ENCODE measurements at places on chromosomes 6 and 20.

DNA sequence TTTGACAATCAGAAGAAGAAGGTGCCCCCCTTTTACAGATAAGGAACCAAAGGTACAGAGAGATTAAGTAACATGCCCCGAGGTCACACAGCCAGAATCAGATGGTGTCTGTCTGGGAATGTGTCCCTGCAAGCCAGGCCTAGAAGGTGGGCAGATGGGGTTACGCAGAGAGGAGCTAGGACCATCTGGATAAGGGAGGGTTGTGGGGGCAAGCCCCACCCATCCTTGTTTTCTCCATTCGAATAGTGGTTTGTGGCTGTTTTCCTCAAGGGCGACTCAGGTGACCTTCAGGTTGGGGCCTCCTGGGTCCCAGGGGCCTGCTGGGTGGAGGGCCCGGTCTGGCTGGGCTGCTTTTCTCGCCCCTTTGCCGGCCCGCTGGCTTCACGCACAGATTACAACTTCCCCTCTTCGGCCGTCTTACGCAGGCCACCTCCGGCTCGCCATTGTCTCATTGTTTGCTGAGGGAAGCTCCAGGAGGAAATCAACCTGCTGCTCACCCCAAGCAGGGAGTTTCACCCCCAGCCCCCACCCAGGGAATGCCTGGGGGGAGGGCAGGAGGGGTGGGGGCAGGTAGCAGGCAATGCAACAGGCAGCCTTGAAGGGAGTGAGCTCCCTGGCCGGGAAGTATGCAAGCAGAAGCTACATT lies 30.8 kb upstream of the CSNK2A1 start:
- DNase-seq: no peak

DNA sequence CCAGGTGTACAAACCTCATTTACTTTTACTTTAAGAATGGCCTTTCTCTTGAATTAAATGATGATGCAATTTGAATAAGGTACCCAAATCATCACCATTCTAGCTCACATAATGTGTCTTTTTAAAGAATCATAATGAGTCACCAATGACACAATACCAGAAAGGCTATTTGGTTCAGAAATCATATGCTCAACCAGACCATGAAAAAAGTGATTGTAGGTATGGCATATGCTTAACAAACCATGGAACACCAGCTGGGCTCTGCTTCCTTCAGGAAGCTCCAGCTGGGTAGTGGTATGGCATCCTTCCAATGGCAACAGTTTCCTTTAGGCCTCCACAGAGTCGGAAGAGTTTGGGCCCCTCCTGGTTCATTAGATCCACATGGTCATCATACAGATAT lies 128.2 kb downstream of the FRK start:
- no peak for DNase-seq

DNA sequence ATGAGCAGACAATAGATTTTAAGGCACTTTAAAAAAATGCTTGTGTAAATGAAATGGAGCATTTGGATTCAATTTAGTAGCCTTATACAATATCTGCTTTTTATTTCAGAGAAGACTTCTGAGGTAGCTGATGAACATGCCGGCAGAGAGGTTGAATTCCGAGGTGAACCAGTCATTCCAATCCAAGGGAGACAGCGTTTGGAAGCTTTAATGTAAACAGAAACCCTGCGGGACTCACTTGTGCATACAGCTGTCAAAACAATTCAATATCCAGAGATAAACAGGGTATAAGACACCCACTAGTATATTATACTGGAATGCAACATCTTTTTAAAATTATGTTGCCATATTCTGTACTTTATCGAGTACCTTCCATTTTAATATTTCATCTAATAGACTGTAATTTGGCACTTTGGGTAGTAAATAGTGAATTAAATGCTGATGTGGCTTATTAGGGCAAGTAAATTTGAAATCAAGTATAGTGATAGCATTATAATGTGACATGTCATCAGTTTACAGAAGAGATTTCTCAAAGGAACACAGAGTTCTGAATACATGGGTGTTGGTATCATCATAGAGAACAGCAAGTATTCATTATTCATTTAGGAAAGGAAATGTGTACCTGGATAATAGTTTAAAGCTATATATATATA lies 347.7 kb downstream of the PRKN start:
- DNase-seq: no peak

DNA sequence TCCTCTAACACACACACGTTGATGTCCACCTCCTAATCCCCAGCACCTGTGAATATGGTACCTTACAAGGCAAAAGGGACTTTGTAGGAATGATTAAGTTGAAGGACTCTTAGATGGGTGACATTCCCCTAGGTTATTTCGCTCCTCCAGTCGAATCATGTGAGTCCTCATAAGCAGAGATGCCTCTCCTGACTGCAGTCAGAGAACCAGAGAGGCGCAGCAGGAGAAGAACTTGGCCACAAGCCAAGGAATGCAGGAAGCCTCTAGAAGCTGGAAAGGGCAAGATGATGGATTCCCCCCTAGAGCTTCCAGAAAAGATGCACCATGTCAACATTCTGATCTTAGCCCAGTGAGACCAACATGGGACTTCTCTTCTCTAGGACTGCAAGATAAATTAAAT lies 133.1 kb upstream of the PTPRT start:
- no peak for DNase-seq

GRCh38 chr20:2330090-2330695 lies 34.4 kb downstream of the TGM3 start:
- peak; percentile 59 for DNase-seq

DNA sequence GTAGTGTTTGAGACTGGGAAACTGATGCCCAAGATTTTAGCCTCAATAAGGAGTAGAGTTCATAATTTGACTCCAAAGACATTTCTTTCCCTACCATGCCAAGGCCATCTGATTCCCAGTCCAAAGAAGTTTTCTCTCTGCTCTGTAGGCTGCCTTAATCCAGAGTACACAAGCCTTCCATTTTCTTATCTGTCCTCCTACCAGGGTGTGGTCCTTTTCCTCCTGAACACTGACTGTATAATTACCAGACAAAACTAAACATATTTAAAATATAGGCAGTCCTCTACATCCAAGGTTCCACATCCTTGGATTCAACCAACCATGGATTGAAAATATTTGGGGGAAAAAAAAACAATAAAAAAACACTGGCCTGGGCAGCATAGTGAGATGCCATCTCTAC lies 108.4 kb downstream of the SLC16A10 start:
- DNase-seq: no peak

DNA sequence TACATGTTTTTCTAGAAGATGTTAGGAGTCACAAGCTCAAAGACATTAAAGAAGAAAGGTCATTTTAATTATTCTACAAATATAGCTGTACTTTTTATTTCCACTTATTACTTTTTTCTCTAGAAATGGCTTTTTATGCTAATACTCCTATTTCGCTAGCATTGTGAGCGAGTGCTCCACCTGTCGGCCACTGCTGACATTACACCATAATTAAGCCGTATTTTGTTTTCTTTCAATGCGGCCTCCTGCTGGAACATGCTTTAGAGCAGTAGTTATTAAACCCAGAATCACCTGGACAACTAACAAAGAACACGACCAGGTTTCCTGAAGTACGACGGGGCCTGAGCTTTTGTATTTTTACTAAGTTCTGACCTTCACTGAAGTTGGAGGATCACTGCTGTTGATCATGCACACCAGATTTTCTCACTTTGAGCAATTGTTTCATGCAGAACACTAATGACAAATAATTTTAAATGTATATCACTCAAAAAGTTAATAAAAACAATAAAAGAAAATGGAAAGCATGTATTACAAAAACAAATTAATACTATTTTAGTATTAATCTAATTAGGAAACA lies 74.1 kb upstream of the PAK5 start:
- DNase-seq: peak; percentile 31

- DNase-seq: no peak
Measured at GRCh38 chr6:44966449-44967092, 361.6 kb upstream of the RUNX2 start.

GRCh38 chr20:57076951-57077350 lies 189.5 kb downstream of the BMP7 start:
- DNase-seq: no peak

- DNase-seq: no peak
Measured at GRCh38 chr6:340186-340955, 48.1 kb downstream of the DUSP22 start.

GRCh38 chr6:83867527-83868161 lies 8.2 kb downstream of the CYB5R4 start:
- DNase-seq: peak; percentile 54

GRCh38 chr6:17640477-17640917 lies 40.4 kb downstream of the FAM8A1 start:
- DNase-seq: no peak

DNA sequence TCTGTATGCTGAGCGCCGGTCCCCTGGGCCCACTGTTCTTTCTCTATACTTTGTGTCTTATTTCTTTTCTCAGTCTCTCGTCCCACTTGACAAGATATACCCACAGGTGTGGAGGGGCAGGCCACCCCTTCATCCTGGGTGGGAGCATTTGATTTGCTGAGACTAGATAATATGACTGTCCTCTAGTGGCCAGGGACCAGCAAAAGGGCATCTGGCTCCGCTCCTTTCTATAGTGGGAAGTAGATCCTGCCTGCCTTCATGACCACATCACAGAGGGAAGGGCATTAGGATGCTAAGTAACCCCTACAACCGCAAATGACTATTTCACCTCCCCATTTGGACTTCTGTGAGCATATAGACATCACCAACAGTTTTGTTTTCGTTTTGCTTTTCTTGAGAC lies 64.5 kb downstream of the TRMT6 start:
- DNase-seq: no peak

GRCh38 chr20:44642203-44643153 lies 9.0 kb downstream of the ADA start:
- peak; percentile 8 for DNase-seq

- DNase-seq: no peak
Measured at GRCh38 chr6:74249658-74250057, 553.7 kb downstream of the CD109 start.

- no peak for DNase-seq
Measured at GRCh38 chr20:63017076-63017825, 10.5 kb upstream of the BHLHE23 start.

DNA sequence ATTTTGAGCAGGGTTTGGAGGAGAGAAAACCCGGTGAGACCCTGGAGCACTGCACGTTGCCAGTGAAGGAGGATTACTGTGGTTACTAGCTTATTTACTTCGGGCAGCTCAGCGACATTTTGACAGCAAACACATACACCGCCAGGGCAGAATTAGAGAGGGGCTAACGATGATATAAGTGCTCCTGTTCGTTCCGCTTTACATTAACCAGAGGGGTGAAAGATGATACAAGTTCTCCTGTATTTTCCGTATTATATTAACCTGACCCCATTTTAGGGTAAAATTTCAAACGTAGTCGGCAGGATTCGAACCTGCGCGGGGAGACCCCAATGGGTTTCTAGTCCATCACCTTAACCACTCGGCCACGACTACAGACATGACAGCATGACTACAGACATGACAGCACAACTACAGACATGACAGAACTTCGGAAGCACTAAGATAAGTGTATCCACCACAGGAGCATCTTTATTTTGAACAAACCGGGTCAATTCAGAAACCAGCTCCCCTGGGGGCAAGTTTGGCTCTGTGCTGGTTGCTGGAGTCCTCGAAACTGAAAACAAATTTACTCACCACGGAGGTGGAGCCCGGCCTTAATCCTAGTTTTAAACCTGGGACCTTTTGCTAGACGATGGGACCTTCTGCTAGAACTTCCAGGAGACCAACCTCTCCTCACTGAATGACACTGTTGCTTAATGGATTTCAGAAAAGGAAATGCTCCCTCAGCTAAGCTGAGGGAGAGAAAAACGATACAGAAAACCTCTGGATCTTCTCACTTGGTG lies 80.4 kb upstream of the ZNF184 start:
- DNase-seq: peak; percentile 34

GRCh38 chr6:150083839-150084238 lies 14.9 kb upstream of the ULBP3 start:
- DNase-seq: no peak

- no peak for DNase-seq
Measured at GRCh38 chr6:129609635-129610034, 100.3 kb downstream of the ARHGAP18 start.

DNA sequence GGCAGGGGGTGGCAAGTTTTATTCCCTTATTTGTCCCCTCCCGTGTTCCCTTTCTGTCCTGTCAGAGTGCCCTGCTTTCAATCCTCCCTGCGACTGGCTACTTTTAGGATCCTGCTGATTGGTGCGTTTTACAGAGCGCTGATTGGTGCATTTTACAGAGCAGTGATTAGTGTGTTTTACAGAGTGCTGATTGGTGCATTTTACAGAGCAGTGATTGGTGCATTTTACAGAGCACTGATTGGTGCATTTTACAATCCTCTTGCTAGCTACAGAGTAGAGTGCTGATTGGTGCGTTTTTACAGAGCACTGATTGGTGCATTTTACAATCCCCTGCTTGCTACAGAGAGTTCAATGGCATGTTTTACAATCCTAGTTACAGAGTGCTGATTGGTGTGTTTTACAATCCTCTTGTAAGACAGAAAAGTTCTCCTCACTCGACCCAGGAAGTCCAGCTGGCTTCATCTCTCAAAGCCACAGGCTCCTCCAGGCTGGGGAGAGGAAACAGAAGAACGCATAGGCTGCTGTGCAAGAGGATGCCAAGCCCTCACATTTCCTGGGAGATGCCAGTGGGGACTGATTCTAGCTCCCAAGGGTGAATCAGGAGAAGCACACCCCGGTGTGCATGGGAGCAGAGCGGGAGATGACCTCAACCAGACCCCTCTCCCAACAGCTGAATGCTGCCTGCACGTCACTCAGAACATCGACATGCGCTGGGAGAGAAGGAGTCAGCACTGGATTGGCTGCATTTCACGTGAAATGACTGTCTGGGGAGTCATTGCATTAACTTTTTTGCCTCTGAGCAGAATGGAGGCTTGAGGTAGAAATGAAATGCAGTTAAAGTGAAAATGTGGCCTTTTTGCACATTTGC lies 48.3 kb upstream of the SLC22A23 start:
- no peak for DNase-seq

GRCh38 chr6:3867641-3868502 lies 18.7 kb downstream of the FAM50B start:
- no peak for DNase-seq

- DNase-seq: no peak
Measured at GRCh38 chr6:148757944-148758480, 11.2 kb downstream of the UST start.

DNA sequence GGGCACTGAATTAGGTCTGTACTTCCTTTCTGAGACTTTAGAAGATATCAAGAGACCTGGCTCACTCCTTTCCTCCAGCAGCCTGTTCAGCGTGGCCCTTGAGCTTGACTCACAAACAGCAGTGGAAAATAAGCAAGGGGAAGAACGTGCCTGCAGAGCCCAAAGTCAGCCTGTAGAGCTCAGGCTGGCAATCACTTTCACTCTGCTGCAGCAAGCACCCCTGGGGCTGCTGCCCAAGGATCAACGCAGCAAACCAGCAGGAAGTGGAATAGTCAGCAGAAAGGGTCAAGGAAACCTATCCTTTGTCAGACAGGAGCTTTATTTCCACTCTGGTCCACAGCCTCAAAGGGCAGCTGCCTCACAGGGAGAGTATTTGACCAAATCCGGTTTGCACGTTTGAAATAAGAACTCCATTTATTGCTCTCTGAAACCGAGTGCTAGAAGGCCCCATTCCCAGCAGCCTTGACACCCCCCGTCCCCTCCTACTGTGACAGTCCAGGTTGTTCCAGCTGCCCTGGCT lies 77.4 kb downstream of the PRDM1 start:
- no peak for DNase-seq

Data from NCI-H774 (cell line).